Right ventricle myocardium inferior (tissue), 1 donor: ENCODE measurements at places on chromosomes 4 and X. TPM values are rescaled to one million over a fixed set of nuclear protein-coding genes. Genes with fewer than 3 reads are reported as not detected.

GRCh38 chr4:109123951-109124350 is 178.5 kb downstream of the COL25A1 start:
- DNase-seq: no peak

GRCh38 chr4:42070463-42070862 is 80.1 kb downstream of the SLC30A9 start:
- DNase-seq: no peak

- no peak for DNase-seq
These were observed 47.4 kb upstream of the SOD3 start for GRCh38 chr4:24748023-24748422.

DNA sequence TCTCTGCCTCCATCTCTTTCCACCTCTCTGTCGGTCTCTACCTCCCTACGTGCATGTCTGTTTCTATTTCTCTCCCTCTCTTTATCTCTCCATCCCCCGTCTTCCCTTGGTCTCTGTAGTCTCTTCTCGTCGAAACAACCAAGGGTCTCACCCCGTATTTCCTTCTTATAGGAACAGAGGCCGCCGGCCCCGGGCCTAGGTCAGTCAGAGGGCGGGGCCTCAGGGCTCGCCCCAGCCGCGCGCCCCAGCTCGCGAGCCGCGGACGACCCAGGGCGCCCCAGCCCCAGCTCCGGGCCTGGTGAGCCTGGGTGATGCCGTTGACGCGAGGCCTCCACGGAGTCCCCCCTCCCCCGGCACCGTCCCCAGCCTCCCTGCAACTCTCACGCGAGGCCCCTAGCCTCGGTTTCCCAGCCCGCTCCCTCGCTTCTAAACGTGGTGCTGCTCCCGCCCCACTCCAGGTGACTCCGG is 6.6 kb downstream of the TIMM17B start:
- DNase-seq: no peak

DNA sequence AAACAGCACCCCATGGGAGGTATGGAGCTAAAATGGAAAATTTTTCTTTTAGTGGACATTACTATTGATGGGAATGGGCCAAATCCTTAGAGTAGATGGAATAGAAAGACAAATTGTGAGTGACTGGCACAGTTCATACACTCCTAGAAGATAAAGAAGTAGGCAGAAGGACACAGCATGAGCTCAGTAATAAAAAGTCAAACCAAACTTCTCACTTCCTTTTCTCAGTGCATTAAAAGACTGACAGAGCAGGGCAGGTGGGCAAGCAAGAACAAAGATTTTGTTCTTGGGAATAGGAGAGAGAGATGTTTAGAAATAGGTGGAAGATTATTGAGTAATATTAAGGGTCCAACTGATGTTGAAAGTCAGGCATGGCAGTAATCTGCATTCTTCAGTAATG is 132.5 kb downstream of the ATP10D start:
- no peak for DNase-seq

CT45A1 gene
- not detected for total RNA-seq
